ENCODE measurements at places on chromosomes 1 and 21.

- DNase-seq: no peak
Observed at GRCh38 chr1:156546267-156546666, 26.1 kb downstream of the IQGAP3 start.

- no peak for DNase-seq
Observed at GRCh38 chr1:30879126-30879786, 29.3 kb downstream of the SDC3 start.

- no peak for DNase-seq
Observed at GRCh38 chr21:29189353-29189752, 58.9 kb downstream of the MAP3K7CL start.

DNA sequence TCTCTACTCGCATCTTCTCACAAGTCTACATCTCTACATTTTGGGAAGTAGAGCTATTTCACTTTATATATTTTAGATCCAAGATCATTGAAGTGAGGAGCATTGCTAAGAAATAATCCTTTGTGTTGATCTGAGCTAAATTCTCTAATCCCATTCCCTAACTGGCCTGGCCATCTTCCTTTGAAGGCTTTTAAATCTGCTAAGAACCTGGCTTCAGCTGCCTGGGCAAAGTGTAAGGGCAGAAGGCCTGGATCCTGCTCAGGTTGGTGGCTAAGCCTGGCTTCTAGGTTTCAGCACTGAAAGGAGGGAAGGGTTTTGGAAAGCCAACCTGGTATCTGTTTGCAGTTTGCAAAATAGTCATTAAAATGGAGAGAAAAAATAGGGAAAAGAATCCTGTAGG is 167.6 kb downstream of the BRINP2 start:
- no peak for DNase-seq

DNA sequence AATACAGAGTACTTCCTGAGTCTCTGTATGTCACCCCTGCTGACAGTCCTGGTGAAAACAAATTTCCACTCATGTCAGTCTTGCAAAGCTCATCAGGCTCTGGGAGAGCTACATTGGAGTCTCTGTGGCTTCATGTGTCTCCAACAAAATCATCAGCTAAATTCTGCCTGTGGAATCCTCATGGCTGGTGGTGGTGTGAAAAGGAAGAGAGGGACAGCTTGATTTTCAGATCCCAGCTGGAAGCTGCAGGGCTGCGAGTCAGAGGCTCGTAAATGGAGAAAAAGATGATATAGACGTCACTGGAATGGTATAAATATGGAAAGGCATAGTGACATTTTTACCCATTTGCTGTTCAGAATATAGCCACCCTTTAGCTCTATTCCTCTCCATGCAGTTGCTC is 150.2 kb downstream of the ASTN1 start:
- no peak for DNase-seq

GRCh38 chr1:223714849-223715603 is 2.7 kb downstream of the CAPN2 start:
- DNase-seq: no peak

DNA sequence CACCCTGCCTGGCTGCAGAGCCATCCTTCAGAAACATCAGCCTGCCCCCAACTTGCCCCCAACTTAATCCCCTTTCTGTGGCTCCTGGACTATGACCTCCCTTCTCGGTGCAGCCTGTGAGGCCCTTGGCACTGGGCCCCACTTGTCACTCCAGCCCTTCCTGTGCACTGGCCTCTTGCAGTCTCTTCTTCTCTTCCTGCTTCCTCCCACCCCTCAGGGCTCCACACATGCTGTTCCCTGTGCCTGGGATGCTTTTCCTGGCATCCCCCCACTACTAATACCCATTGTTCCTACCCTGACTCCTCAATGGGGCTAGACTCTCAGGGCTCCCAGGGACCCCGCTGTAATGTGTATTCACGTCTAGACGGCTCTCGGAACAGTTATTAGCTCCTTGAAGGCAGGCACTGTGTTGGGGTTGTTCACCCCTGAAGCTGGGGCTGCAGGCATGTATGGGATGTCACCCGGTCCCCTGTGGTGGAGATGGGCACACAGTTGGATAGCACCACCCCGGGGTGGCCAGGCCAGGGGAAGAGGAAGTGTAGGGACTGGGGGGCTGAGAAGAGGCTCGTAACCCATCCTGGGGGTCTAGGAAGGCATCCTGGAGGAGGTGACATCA is 4.5 kb downstream of the LDLRAD1 start:
- no peak for DNase-seq

GRCh38 chr1:161502641-161503393 is 2.4 kb upstream of the FCGR2A start:
- DNase-seq: peak; percentile 78

GRCh38 chr1:244068567-244068966 is 17.5 kb downstream of the ZBTB18 start:
- no peak for DNase-seq

GRCh38 chr1:7613851-7614205 is 157.3 kb upstream of the VAMP3 start:
- DNase-seq: no peak

- no peak for DNase-seq
Observed at GRCh38 chr1:42927920-42928505, 30.7 kb downstream of the SLC2A1 start.

DNA sequence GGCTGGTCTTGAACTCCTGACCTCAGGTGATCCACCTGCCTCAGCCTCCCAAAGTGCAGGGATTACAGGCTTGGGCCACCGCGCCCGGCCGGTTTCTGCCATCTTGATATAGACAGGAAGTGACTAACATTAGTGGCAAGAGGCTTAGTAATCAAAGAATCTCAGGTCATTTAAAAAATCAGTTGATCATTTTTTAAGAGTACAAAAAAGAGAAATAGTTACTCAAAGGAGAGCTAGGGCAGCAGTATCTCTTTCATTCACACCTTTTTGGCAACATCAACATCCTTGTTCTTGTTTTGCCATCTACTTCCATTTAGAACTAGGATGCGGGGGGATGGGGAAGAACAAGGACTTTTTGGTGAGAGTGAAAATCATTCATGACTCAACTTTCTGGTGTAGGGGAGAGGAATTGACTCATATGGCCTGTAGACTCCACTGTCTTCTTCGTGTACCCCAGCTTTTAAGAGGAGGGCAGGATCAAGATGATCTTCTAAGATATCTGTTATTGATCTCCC is 8.8 kb downstream of the FCRLB start:
- DNase-seq: peak; percentile 22

- DNase-seq: peak; percentile 65
Observed at GRCh38 chr1:37177230-37177864, 143.0 kb upstream of the GRIK3 start.

- no peak for DNase-seq
Observed at GRCh38 chr1:244854865-244855578, 9.3 kb downstream of the HNRNPU start.

DNA sequence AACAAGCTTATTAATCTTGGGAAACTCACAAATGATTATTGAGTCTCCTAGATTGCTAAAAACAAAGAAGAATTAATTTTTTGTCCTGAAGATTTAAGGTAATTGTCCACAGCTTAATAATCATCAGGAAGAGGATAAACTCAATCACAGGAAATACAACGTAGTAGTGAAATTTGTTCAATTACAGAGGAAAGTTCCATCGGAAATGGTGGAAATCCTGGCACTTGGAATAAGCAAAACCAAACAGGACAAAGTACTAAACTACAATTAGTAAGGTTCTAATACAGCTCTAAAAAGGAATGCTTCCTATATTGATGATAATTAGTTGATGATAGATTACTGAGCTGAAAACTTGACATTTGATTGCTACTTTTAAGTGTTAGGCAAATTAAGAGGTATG is 485.4 kb downstream of the USP25 start:
- no peak for DNase-seq

GRCh38 chr1:167105271-167106118 is 11.6 kb downstream of the STYXL2 start:
- DNase-seq: peak; percentile 35

DNA sequence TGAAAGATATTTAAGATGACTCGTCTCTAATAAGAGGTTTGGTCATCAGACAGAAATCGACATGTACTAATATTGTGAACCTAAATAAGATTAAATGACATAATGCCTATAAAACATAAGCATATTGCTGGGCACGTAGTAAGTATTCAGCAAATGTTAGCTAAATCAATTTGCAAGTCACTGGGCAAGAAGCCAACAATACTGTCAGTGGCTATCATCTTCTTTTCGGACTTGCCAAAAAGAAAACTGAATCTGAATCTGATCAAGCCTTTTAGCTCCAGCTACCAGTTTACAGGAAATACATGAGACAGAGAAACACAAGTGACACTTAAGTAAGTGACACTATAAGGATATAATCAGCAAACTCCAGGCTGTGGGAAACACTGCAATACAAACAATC is 46.0 kb downstream of the RPL5 start:
- peak; percentile 20 for DNase-seq

GRCh38 chr21:29342363-29342957 is 43.7 kb downstream of the BACH1 start:
- peak; percentile 49 for DNase-seq

GRCh38 chr1:23544444-23545389 is 13.7 kb upstream of the E2F2 start:
- DNase-seq: peak; percentile 88

GRCh38 chr21:28207436-28208173 is 785.1 kb downstream of the LTN1 start:
- no peak for DNase-seq

GRCh38 chr1:42974767-42975437 is 16.2 kb upstream of the SLC2A1 start:
- DNase-seq: no peak

- no peak for DNase-seq
Observed at GRCh38 chr1:38371505-38371844, 324.9 kb upstream of the POU3F1 start.

DNA sequence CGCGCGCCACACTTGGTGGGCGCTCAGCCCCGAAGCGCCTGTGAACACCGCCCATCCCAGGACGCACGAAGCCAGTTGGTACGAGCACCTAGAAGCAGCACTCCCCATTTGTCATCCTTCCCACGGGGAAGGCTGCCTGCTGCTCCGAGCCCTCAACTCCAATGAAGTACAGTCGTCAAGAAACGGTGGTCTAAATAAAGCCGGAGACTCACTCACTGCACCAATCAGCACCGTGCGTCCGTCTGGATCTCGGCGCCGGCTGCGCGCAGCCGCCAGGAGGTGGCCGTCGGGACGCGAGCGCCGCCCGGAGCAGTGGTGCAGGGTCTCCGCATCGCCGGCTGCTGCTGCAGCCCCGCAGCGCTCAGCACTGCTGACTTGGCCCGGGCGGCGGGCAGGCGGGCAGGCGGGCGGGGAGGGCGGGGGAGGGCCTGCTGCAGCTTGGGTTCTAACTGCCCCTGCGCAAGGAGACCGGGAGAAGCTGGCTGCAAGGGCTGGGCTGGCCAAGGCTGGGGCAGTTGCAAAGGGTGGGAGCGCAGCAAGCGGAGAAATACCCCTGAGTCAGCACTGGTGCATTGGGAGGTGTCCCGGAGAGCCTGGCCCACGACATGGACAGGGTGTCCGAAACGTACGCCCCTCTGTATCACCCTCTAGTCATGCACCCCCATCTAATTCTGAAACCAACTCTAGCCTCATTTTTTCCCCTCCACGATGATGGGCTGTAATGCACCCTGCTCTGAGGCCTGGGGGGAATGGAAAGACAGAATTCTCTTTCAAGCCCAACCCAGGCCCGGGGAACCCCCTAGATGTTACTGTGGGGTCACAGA is 35.8 kb upstream of the H6PD start:
- DNase-seq: peak; percentile 43

DNA sequence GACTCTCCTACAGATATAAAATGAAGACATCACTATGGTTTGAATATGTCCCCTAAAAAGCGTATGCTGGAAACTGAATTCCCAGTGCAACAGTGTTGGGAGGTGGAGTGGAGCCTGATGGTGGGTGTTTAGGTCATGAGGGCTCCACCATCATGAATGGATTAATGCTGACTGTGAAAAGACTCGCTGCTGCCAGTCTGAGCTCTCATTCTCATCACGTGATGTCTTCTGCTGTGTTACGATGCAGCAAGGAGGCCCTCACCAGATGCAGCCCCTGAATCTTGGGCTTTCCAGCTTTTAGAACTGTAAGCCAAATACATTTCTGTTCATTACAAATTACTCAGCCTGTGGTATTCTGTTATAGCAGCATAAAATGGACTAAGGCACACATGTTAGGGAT is 73.8 kb upstream of the PPP2R5A start:
- DNase-seq: no peak

DNA sequence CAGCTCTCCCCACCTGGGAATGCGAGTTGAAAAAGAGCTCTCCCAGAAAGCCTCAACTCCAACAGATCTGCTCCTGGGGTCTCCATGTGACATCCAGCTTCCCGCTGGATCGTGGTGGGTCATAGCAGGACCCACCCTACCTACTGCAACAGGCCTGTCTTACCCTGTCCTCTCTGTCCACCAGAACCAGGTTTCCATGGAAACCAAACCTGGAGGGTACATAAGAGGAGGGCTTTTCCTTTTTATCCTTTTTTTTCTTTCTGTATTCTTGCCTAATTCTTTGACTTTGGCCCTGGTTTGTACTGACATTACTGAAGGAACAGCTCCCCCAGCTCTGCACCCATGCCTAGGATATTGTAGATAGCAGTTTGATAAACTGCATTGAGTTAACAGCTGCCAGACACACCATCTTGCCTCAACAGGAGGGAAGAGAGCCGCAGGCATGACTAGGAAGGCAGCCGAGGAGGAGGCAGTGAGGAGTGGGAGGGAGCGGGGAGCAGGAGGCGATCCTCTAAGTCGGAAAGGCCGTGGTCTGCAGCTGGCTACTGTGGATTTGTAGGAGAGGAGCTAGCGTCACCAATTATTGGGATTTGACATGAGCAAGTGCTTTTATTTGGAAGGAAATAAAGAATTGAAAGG is 9.7 kb upstream of the FMOD start:
- DNase-seq: no peak

DNA sequence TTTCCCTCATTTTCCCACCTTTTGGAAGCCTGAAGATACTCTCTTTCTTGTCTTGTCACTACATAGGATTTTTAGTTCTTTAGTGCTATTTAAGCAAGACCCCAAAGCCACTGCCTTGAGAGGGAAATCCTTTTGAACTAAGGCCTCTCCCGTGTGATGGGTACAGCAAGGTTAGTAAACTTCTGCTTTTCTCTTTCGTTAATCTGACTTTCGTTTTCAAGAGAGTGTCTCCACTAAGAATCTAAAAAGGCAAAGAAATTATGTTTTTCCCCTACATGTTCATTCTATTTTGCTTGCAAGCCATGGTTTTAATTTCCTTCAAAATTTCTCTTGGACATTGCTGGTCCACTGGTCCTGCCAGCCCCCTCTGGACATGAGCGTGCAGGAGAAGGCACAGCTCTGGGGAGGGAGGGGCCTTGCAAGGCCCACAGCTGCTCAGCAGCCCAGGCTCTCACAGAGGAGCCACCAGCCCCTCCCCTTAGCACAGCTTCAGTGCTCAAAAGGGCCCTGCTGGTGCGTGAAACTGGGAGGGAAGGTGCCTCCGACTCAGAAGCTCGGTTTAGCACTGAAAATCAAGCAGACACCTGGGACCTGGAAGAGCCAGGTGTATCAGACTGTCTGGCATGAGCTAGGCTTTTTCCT is 210.9 kb upstream of the GALNT2 start:
- peak; percentile 73 for DNase-seq

GRCh38 chr1:14366091-14367018 is 232.1 kb upstream of the KAZN start:
- no peak for DNase-seq

Data from hematopoietic multipotent progenitor cell treated with erythropoietin and hydrocortisone succinate and interleukin-3 and kit ligand, for 4 days (in vitro differentiated cells).